ENCODE measurements at places on chromosomes 7 and 10. TPM values are rescaled to one million over a fixed set of nuclear protein-coding genes. Genes with fewer than 3 reads are reported as not detected.

GRCh38 chr7:134355927-134356326, 39.2 kb upstream of the SLC35B4 start:
- no peaks in the 10 kb centered on the region for H3K36me3 ChIP-seq
- H3K27me3 ChIP-seq, result no peaks in the 10 kb centered on the region
- H3K27ac ChIP-seq, result no peak overlapping the region
- H3K4me1 ChIP-seq, result no peaks in the 10 kb centered on the region

DNA sequence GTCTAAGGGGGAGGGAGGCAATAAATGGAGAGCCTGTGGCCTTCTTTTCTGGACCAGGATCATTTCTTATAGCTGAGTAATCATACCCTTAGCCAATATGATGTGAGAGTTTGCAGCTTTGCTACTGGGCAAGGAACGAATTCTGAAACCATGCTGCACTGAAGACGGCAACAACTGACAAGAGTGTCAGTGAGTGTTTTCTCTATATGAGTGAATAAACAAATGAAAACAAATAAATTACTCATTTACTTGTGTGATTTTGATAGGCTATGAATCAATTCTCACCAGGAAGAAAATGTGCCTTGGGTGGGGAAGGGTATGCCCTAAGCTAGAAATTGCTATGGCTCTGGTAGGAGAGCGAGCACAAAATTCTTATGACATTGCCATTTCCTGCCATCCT, 79.4 kb upstream of the LRRN3 start:
- H3K27me3 ChIP-seq, result no peaks in the 10 kb centered on the region
- H3K36me3 ChIP-seq, result no peaks in the 10 kb centered on the region
- H3K4me1 ChIP-seq, result peaks cover 4% of the 10 kb centered on the region
- H3K4me3 ChIP-seq, result no peak overlapping the region

DNA sequence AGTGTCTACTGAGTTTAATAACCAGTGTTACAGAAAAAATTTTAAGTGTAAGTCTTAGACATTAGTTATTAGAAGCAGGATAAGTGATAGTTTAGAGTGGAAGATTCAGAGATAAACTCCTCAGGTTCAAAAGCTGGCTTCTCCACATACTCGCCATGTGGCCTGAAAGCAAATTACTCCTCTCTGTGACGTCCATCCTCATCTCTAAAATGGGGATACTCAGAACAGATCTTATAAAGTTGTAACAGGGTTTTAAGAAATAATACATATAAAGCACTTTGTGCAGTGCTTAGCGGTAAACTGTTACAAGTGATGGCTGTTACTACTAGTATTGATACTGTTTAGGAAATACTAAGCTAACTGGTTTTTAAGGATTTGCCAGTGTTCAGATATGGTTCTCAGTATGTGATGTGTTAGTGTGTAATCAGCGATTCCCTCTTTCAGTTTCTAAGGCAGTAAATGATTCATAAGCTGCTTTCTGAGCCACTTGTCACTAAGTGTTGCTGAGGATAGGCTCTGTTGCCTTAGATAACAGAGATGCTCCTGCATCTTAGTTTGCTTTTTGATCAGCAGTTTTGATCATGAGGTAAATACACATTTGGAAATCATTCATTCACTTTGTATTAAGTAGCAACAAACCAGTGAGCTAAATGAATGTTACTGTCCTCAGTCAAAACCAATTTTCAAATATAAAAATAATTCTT, 58.7 kb downstream of the CYP51A1 start:
- H3K36me3 ChIP-seq, result peaks cover 17% of the 10 kb centered on the region
- no peak overlapping the region for H3K27ac ChIP-seq
- no peaks in the 10 kb centered on the region for H3K27me3 ChIP-seq
- H3K4me3 ChIP-seq, result no peak overlapping the region
- DNase-seq, result no peak

PNLIP gene
- total RNA-seq, result not detected

DNA sequence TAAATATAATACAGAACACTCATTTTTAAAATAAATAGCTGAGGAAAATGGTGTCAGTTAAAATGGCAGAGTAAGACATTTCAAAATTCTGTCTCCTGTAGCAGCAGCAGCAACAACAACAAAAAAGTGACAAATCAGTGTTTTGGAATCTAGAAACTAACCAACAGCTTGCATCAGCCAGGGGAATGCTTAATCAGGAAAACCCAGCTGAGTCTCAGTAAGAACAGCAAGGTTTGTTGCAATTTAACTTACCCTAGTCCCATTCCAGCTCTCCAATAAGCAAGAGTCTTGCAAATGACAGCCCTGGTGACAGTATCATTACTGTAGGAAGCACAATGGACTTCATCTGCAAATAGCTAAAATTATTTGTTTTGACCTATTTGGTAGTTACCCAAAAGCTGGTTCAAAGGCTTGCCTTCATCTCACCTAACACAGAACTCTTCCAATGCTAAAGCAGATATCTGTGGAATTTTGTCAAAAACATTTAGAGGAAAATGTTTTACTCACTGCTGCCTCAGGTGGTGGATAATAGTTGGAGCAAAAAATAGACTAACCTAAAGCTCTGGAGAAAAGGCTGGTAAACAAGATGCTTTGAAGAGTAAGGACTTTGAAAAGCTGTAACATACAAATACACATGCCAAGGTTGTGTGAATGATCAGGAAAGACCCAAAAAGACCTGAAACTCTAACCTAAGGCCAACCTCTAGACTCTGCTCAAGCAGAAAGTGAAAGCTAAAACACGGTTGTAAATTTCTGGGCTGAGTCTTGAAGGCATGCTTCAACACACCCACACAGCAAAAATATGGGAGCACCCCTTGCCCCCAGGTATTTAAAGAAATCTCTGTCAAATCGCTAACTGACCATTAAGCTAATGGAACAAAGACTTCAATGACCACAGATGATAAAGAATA, 9.9 kb upstream of the ARHGAP22 start:
- H3K27ac ChIP-seq, result no peak overlapping the region
- DNase-seq, result no peak
- H3K4me1 ChIP-seq, result peaks cover 12% of the 10 kb centered on the region
- H3K36me3 ChIP-seq, result no peaks in the 10 kb centered on the region
- no peak overlapping the region for H3K4me3 ChIP-seq
- H3K27me3 ChIP-seq, result no peaks in the 10 kb centered on the region

PIP gene
- total RNA-seq, result 1.1 TPM

BTBD16 gene
- not detected for total RNA-seq

- DNase-seq, result no peak
- H3K4me3 ChIP-seq, result no peak overlapping the region
- H3K36me3 ChIP-seq, result no peaks in the 10 kb centered on the region
- H3K27ac ChIP-seq, result no peak overlapping the region
These were observed 415.1 kb downstream of the PAXIP1 start for GRCh38 chr7:154587792-154588191.

DNA sequence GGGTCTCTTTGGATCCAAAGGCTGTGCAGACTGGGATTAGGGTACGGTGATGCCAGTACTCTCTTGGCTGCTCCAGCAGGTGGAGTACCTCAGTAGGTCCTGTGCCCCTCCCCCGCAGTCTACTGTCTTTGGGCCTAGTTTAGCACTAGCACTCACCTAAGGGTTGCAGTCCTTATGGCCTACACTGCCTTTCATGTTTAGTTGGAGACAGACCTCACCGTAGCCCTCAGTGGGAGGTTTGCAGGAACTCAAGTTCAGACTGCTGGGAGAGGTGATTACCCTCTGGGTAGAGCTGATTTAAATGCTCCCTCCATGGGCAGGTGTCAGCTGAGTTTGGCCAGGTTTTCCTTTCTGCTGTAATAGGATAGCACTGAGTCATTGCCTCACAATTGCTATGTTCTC, 210.8 kb upstream of the TMEM196 start:
- no peak overlapping the region for H3K27ac ChIP-seq
- H3K27me3 ChIP-seq, result no peaks in the 10 kb centered on the region
- no peak for DNase-seq

DNA sequence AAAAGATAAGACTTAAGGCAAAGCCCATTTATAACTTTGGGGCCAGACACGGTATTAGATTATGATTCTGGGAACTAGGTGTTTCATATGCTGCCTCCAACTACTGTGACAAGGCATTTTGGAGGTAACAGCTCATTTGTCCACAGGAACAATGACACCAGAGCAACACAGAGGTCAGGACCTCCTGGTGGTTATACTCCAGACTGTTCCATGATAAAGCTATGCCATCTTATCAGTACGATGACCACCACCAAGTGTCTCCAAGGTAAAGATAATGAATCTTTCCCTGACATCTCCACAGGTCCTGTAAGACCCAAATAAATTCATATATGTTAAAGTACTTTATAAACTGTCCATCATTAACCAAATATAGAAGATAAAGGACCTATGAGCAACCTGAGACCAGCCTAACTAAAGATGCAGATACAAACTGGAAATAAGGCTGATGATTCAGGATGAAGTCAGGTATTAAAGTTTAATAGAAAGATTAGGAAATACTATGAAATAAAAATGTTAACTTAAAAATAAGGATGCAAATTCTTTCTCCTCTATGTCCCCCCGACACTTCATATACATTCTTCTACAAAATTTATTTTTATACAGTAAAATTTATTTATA, 26.2 kb downstream of the CUL2 start:
- peaks cover 9% of the 10 kb centered on the region for H3K36me3 ChIP-seq
- H3K4me3 ChIP-seq, result no peak overlapping the region
